NCI-H187 treated with DMSO at 0.1 percent for 48 hours (cell line): ENCODE measurements at places on chromosomes 11 and 22.

GRCh38 chr11:23509023-23509422, 648.7 kb upstream of the CCDC179 start:
- no peak for DNase-seq

DNA sequence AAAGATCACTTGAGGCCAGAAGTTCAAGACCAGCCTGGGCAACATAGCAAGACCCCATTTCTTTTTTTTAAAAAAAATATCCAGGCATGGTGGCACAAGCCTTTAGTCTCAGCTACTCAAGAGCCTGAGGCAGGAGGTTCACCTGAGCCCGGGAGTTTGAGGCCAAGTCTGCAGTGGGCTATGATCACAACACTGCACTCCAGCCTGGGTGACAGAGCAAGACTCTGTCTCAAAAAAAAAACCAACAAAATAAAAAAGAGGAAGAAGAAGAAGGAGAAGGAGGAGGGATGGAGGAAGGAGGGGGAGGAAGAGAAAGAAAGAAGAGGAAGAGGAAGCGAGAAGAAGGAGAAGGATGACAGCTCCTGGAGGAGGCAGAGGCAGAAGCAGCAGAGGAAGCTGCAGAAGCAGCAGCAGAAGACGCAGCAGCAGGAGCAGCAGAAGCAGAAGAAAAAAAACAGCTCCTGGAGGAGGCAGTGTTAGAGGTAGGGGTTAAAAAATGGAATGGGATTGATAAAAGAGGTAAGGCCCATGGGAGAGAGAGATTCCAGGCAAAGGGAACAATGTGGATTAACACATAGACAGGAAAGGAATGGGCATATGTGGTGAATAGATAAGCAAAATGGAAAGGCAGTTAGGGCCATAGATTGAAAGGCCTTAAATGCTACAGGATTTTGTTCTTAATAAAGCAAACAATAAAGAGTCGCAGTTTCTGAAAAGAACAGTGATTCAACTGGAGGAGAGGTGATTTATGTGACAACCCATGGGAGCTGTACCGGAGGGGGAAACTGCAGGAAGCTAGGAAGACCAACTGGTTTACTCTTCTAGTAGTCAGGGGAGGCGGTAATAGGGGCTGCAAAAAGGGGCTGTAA, 10.9 kb downstream of the PRCP start:
- DNase-seq = no peak

DNA sequence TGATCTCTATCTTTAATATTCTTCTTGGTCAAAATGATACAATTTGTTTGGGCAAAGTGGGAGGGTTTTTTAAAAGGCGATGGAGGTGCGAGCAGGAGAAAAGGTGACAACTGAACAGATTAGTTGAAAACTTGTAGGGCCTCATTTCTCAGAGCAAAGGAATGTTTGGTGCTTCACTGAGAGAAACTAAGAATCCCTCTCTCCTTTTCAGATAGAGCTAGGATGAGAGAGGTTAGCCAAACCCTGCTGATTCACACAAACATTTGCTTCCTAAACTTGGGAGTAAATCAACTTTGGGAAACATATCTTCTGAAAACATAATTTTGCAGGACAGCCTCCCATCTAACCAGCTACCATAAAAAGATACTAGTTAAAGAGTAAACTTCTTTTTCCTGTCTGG, 57.0 kb downstream of the PHF21A start:
- no peak for DNase-seq

GRCh38 chr11:85750646-85751045, 60.3 kb downstream of the SYTL2 start:
- DNase-seq = no peak

DNA sequence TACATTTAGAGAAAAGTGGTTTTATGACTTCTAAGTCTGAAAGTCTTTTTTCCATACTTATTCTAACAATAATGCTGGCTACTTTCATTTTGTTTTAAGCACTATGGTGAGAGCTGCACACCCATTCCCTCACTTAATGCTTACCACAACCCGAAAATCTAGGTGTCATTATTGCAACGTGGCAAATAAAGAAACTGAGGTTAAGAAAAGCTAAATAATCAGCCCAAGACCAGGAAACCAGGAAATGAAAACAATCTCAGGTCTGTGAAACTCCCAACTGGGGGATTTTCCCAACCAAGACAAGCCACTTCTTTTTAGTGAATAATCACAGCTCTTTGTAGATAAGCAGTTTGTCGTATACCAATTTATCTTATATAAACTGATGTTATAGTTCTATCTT, 126.3 kb downstream of the SLC1A2 start:
- no peak for DNase-seq

DNA sequence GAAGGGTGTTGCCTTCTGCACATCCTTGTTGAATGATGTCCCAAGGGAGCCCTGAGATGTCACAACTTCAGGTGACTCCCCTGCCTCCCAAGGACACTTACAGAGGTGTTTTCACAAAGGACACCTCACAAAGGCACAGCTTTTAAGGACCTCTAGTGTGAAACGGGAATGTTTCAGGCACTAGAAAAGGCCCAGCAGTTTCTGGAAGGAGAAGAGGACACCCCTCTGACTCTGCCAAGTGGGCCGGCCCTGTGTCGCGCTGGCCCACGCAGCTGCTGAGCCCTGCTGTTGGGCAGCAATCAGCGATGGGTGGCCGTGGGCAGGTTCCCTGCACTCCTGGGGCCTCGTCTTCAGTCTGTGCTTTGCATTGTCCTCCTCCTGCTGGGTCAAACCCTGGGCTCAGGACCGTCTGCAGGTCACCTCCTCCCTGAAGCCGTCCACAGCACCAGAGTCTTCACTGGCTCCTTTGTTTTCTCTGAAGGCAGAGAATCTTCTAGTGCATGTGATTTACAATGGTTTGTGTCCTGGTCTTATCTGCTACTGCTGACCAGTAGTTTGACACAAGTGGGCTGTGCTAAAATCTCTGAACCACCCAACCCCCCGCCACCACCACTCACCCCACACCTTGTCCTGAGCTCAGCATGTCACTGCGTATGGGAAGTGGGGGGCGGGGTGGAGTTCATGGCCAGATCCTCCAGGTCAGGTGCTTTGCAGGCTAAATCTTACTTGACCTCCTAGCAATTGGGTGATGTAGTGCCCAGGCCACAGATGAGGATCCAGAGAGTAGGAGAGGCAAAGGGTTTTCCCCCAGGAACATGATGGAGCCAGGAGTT, 3.2 kb downstream of the LINC01488 start:
- DNase-seq = no peak

DNA sequence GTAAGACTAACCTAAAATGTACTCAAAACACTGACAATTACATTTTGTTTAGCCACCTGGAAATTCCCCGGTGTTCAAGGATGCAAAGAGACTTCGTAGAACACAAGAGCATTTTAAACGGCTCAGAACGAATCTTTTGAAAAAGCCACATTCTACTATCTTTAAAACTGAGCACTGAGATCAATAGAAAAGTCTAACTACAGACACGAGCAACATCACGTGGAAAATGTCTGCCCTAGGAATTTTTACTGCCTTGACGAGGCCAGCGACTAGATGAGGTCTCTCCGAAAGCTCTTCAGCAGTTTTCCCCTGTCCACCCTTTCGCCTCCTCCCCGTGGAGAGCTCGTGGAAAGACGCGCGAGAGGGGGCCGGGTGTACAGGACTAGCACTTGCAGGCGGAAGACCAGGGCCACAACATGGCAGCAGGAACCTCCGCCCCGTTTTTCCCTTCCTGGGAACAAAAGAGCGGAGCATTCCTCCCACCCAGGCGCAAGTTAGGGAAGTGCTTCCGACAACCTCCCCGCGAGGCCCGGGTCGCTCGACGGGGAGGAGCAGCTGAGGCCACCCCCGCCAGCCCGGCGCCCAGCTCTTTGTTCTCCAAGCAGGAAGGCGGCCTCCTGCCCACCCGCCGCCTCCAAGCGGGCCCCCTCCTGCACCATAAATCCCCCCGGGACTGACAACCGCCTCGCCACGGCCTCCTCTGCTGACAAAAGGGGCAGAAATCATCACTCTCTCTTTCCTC, 1.1 kb downstream of the EIF4G2 start:
- DNase-seq = no peak

GRCh38 chr11:73182824-73183321, 35.2 kb upstream of the P2RY2 start:
- DNase-seq = no peak

- no peak for DNase-seq
Observed at GRCh38 chr11:94519478-94520084, 7.3 kb downstream of the C11orf97 start.

- DNase-seq = no peak
Observed at GRCh38 chr11:61149624-61150615, 11.3 kb downstream of the VPS37C start.

DNA sequence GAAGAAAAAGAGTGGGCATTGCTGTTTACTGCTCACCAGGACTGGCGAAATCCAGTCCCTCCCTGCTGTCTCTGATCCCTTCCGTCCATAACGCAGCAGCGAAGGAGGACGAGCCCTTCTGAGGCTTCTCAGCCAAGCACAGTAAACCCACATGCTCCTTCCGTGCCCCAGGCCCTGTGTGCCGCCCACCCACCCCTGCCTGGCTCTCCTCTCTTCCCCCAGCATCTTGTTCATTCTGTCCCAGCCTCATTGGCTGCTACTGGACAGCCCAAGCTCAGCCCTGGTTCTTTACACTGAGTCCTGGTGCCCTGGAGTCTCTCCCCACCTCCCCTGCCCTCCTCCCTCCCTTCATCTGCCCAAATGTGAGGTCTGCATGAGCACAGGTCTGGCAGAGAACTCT, 559.7 kb downstream of the BRD1 start:
- no peak for DNase-seq

DNA sequence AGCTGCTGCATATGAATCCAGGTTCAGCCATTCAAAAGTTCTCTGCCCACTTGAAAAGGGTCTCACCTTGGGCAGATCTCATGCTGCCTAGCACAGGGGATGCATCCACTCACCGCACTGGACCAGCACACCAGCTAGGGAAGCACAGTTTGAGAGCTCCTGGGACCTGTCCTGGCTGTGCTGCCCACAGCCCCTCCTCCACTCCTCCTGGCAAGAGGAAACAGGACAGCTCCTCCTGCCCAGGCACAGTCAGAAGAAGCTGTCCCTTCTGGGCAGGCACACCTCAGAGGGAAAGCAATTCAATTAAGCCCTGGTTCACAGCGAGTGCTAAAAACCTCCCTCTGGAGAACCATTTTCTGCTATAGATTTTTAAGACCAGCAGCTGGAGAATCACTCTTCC, 146.7 kb downstream of the ST3GAL4 start:
- no peak for DNase-seq

GRCh38 chr11:19673924-19674729, 38.5 kb upstream of the NAV2 start:
- no peak for DNase-seq

DNA sequence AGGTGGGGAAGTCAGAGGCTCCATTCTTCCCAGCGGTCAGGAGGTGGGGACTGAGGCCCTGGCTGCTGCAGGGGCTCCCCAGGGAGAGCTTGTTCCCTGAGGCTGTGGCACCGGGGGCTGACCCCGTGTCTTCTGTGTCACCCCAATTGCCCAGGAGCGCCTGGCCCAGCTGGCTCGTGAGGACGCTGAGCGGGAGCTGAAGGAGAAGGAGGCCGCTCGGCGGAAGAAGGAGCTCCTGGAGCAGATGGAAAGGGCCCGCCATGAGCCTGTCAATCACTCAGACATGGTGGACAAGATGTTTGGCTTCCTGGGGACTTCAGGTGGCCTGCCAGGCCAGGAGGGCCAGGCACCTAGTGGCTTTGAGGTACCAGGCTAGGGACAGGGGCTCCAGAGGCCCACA, 53.2 kb downstream of the MYO7A start:
- DNase-seq = no peak

DNA sequence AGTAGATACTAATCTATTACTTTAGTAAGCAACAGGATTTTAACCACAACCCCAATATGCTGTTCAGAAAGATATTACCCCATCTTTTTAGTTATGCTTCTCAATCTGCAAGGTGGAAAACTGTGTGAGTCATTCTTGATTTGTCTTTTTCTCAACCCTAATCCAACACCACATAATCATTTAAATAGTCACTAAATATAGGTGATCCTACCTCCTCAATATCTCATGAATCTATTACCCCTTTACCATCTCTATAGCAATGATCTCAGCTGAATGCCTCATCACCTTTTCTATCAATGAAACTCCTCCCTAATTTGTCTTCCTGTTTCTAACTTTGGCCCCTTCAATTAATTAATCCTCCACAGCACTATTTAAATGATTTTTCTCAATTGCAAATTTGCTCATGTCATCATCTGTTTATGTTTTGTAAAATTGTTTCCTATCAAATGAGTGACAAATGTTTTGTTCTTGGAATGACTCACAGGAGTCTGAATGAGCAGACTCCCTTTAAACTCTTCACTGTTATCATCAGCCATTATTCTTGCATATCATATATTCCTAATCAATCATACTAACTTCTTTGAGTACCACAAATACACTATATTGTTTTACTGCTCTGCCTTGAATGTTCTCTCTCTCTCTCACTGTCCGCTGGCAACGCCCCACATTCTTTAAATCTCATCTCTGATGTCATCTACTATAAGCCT, 26.1 kb downstream of the SNX19 start:
- no peak for DNase-seq

DNA sequence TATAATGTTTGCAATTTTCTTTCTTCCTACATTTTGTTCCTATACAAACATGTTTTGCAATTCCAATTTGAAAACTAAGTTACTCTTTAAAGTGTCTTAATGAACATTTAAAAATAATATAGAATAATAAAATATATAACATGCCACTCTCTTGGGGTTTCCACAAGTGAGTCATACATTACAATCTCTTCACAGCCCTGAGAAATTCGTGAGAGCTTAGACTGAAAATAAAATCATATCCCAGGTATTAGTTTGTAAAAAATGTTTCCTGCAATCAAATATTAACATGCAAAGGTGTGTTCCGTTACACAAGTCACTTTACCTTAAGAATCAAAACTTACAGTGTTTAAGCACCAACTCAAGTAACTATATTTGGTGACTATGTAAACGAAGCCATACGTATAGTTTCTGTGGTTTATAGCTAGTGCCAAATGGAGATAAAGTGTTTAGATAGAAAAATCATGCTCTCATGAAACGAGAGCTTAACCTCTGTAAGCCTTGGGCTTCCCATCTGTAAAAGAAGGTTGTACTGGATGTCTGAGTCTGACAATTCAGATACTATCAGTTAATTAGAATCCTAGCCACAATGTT, 253.6 kb upstream of the ANO3 start:
- no peak for DNase-seq

GRCh38 chr11:35846874-35847273, 97.0 kb upstream of the LDLRAD3 start:
- no peak for DNase-seq

DNA sequence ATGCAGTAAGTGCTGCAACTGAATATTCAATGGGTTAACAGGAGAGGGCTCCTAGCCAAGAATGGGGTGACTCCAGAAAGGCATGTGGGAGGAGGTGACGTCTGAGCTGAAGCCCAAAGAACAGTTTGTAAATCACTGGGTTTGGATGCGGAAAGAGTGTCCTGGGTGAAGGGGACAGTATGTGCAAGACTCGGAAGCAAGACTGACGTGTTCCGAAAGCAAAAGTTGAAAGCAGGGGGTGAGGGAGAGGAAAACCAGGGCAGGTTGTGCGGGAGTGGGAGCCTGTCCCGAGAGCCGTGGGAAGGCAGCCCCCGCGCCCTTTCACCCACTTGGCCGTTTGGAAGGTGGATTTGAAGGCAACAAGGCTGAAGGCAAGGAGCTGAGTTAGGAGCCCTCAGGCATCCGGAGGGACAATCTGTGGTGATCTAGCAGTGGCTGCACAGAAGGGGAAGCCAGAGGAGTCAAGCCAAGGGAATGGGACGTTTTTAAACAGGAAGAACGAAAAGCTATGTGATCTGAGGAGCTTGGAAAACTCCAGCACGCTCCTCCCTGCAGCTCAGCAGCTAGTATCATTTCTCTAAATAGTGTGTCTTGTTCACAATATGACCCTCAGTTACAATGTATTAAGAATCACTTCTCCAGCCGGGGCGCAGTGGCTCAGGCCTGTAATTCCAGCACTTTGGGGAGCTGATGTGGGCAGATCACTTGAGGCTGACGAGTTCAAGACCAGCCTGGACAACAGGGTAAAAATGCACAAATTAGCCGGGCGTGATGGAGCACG, 7.7 kb downstream of the SLC25A18 start:
- no peak for DNase-seq
